Ovary (tissue), 10 donors: ENCODE measurements at places on chromosomes 12 and 14. TPM values are rescaled to one million over a fixed set of nuclear protein-coding genes. Genes with fewer than 3 reads are reported as not detected.

The KRT1 gene
- total RNA-seq, result not detected

DNA sequence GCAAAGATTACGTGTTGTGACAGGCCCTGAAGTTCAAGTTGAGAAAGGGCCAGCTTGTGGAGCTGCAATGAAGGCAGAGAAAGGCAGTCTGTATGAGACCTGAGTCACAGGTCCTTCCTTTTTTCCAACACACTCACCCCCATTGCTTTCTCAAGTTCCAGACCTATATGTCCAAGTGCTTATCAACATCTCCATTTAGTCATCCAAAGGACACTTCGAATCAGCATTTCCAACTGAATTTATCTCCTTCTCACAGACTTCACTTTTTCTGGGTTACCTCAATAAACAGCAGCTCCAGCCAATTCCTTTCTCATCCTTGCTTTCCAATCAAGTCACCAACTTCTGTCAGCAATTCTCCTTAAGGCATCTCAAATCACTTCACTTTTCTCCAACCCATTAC lies 56.4 kb upstream of the KIF21A start:
- DNase-seq, result no peak

- peak; percentile 12 for DNase-seq
These were observed 2.7 kb downstream of the ANKRD33 start for GRCh38 chr12:51890511-51891171.

GRCh38 chr12:52354200-52354599 lies 13.1 kb downstream of the KRT85 start:
- no peak for DNase-seq

DNA sequence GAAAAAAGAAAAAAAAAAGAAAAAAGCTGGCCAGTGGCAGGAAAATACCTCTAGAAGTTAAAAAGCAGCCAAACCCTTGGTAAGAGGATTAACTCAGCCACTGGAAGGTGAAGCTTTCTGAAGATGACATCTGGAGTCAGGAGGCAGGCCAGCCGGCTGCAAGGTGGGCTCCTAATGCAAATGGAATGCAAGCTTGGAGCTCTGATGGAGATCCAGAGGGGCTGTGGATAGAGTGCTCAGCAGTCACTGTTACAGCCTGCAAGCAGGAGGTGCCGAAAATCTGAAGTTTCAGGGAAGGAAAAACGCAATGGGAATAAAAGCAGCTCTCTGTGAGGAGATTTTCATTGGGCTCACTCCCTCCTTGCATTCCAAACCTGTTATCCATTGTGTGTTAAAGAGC lies 41.0 kb downstream of the GSC start:
- DNase-seq, result no peak
